Stimulated activated CD8-positive, alpha-beta memory T cell treated with anti-CD3 and anti-CD28 coated beads, Interleukin-7, amount 100 ng/mL, for 48 hours (primary cell): ENCODE measurements at places on chromosomes 1 and 21.
A peak's percentile ranks its signal among the peaks of the same experiment; 100 is the strongest.

DNA sequence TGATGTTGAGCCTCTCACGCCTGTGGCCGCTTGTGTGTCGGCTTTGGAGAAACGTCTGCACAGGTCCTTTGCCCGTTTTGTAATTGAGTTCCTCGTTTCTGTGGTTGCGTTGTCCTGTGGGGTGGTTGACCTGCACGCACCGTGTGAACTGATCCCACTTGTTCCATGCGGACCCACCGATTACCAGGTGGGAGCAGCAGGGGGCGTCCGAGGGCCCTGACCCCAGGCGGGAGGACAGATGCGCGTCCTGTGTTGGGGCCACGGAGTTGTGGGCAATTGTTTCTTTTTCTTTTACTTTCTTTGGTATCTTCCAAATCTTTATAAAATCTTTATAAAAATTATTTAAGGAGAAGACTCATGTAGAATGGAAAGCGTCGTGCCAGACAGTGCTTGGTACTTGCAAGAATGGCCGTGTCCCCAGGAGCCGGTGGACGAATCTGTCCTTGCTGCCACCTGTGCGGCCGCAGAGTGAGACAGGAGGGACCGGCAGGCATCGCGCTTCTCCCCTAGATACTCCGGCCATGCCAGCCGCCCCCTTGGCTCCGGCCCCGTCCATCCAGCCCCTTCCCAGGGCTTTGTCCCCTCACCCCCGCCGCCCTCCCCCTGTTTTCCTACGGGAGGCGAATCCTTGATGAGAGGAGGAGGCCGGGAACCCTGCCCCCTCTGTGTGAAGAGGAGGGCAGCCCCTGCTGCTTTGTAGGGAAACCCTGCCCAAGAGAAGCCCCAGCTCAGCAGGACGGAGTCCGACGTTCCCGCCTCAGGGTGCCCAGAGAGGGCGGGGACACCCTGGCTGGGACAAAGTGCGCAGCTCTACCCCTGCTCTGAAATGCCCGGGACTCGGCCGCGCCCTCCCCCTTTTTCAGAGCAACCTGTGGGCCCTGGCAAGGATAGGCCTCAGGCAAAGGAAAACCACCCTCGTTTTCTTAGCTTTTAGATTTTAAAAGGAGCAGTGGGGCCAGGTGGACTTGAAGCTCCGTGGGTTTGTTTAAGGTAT is 41.7 kb downstream of the PRKCZ start:
- peak; percentile 13 for DNase-seq

DNA sequence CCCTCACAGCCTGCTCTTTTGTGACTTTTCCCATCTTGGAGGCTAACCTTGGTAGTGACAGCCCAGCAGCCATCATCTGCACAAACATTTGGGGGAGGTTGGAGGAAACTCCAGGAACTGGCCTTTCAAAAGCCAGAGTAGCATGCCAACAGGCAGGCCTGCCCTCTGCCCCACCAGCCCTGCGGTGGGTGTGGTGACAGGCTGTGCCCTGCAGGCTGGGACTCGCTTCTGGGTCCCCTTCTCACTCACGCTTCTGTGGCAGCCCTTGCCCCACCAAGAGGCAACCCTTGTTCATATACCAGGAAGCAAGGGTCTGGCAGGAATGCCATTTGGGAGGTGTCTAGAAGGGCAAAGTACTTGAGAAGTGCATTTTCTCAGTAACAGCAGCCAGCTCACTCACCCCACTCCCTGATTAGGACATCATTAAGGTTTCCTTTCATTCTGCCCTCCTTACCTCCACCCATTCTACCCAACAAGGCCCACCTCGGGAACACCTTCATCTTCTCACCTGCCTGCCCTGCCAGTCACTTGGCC is 20.8 kb upstream of the FAM3B start:
- no peak for DNase-seq

GRCh38 chr1:156122519-156123355 is 8.2 kb downstream of the LMNA start:
- DNase-seq: no peak

GRCh38 chr1:232748910-232749368 is 56.3 kb upstream of the MAP10 start:
- no peak for DNase-seq

GRCh38 chr1:33382661-33383415 is 48.1 kb downstream of the PHC2 start:
- no peak for DNase-seq

GRCh38 chr1:69498711-69499110 is 69.0 kb upstream of the LRRC7 start:
- no peak for DNase-seq

- no peak for DNase-seq
Measured at GRCh38 chr1:91057784-91058183, 35.9 kb upstream of the ZNF644 start.

DNA sequence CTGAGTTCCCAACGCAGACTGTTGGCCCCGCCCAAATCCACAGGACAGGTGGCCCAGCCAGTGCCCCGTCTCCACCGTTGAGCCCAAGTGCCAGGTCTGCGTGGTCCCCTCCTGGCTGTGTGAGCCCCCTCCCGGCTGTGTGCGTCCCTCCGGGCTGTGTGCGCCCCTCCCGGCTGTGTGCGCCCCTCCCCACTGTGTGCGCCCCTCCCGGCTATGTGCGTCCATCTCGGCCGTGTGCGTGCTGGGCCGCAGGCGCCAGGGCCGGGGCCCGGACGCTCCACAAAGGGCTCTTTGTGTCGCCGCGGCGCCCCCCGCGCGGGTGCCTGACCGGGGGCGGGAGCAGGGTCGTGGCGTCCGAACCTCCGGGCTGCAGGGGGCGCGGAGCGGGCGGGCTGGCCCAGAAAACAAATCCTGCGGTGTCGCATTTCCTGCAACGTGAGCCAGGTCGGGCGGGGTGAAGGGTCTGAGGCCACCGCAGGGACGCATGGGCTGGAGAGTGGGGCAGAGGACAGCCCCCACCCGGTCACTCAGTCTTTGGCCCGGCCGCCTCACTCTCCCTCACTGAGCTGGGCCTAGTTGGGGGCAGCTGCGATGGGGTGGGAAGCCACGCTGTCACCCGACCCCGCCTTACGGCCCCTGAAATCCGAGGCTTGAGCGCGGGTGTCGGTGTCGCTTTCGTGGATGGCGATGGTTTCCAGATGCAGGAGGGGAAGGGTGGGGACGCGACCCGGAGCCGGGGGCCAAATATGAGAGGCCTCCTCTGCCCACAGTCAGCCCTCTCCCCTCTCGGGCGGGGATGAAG is 18.8 kb downstream of the TNFRSF25 start:
- DNase-seq: no peak

DNA sequence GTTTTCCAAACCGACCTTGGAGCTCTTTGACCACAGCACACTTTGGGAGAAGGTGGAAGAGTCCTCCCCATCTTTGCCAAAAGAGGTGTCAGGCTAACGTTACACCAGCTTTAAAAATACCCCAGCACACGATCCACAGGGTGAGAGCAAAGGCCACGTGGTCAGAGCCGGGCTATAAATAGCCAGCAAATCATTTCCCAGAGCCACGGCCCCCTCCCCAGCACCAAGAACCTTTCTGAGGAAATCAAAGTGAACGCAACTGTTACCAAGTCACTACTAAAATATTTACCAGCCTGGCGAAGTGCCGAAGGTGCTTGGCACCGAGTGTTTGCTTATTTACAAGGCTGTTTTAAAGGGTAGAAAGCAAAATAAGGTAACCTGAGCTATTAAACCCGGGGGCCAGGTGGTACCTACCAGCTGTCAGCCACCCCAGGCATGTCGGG is 72.4 kb downstream of the CASZ1 start:
- no peak for DNase-seq

- DNase-seq: no peak
Measured at GRCh38 chr1:247517795-247518612, 18.2 kb downstream of the OR2C3 start.

GRCh38 chr1:56890229-56890628 is 35.6 kb downstream of the C8A start:
- no peak for DNase-seq

- no peak for DNase-seq
Measured at GRCh38 chr1:30199563-30199962, 523.8 kb downstream of the MATN1 start.
